ENCODE measurements at places on chromosomes 12 and 14.

- DNase-seq = no peak
Observed at GRCh38 chr14:72916174-72916573, 10.1 kb upstream of the DCAF4 start.

DNA sequence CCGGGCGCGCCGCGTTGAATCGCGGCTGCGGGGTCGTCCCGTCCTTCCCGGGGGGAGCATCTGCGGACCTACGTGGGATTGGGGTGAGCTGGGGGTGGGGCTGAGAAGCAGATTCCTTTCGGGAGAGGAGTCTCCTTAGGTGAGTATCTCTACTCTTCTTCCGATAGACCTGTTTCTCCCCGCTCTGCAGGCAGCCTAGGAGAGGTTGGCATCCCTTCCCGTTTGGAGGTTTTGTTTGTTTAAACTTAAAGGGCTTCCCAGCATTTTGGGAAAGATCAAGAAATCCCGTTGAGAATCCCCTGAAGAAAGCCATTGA is 411 bp downstream of the TTLL5 start:
- no peak for DNase-seq

DNA sequence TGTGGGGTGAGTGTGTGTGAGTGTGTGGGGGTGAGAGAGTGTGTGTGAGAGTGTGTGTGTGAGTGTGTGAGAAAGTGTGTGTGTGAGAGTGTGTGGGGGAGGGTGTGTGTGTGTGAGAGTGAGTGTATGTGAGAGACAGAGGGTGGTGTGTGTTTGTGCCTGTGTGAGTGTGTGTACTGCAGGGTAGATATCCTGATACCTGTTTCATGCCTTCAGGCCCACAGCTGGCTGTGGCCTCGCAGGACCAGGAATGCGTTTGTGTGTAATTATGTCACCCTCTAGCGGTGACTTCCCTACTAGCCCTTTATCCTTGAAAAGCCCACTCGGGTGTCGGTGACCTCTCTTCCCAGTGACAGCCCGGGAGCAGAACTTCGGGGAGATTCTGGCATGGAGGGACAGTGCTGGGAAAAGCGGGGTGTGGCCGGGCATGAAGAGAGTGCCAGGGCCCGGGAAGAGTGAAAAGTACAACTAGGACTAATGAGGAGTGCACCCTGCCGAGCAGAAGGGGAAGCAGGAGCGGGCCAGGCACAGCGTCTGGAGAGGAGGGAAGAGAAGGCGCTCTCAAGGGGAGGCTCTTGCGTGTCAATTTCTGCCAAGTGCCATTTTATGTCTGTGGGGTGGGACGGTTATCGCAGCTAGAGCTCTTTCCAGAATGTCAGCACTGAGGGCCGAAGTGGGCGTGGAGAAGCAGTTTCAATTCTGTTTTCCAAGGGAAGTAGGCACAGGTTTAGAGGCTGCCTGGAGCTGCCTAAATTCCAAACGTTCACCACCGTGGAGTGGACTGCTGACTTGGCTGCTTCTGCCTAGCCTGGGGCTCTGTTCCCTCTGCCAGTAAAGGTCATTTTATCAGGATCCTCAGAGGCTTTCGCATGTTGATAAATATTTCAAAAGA is 11.0 kb upstream of the FBXL14 start:
- peak; percentile 78 for DNase-seq

GRCh38 chr12:91080041-91080440 is 22.2 kb upstream of the KERA start:
- DNase-seq = no peak

DNA sequence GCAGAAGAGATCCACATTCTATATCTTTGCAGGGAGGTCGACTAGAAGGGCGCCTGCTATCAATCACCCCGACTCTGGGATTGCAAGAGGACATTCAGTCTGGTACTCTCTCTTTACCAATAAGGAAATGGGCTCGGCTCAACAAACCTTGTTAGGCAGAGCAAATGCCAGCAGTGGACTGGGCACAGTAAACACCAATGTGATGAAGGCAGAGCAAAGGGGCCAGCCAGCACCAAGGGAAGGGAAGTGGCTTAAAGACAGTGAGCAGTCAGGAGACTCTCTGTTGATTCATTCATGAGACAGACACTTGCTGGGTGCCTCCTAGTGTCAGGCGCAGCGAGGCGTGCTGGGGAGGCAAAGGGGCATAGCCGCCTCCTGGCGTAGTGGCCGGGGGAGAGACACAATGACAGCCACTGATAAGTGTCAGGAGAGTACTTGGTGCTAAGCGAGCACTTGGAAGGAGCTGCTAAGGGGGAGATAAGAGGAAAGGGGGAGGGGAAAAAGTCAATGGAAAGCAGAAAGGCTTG is 34.1 kb downstream of the TMCC3 start:
- no peak for DNase-seq

- no peak for DNase-seq
Observed at GRCh38 chr12:2586156-2587038, 208.4 kb upstream of the FKBP4 start.
